ENCODE measurements at places on chromosomes 11 and 22.

GRCh38 chr22:39123751-39124581 is 26.9 kb downstream of the APOBEC3H start:
- DNase-seq, result no peak

GRCh38 chr11:16925561-16926065 is 88.6 kb downstream of the PLEKHA7 start:
- peak; percentile 51 for DNase-seq

GRCh38 chr22:32660292-32660691 is 141.2 kb upstream of the TIMP3 start:
- DNase-seq, result peak; percentile 72

GRCh38 chr11:2508793-2509192 is 64.0 kb downstream of the KCNQ1 start:
- no peak for DNase-seq

DNA sequence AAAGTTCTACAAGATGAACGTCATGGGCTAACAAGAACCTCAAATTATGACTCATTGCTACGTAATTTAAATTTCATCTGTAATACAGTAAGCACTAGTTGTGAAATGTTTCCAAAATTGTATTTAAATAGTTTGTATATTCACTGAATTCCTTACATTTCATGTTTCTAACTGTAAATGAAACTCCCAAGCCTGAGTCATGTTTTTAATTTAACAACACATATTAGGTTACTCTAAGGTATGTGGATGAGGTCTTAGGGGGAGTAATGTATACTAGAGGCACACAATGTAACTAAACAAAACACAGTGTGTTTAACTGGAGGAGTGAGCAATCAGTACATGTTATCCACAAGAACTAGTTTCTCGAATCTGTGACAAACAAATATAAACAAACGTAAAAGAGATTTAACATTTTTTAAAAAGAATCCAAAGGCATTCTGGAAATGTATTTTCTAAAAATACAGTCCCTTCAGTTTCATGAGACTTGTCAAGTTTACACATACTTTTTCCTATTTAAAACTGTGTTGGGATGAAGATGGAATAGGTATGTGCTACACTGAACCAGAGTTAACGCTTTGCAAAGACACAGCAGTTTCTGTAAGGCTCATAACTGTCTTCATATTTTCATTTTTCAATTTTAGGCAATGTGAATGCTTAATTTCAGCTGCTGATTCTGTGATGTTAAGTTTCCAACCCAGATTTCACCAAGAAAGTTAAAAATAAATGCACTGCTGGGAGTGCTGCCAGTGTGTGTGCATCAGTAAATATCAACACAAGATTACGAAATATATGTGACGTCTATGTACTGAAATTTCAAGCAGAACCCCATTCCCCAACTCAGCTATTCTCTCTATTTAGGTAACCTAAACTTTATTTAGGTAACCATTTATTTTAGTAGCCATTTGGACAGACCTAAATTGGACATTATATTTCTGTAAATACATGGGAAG is 52.6 kb downstream of the PITPNB start:
- DNase-seq, result peak; percentile 64

- peak; percentile 60 for DNase-seq
Observed at GRCh38 chr22:19121631-19122142, 525 bp downstream of the DGCR2 start.

- DNase-seq, result no peak
Observed at GRCh38 chr11:45994371-45995341, 72.2 kb downstream of the LARGE2 start.

DNA sequence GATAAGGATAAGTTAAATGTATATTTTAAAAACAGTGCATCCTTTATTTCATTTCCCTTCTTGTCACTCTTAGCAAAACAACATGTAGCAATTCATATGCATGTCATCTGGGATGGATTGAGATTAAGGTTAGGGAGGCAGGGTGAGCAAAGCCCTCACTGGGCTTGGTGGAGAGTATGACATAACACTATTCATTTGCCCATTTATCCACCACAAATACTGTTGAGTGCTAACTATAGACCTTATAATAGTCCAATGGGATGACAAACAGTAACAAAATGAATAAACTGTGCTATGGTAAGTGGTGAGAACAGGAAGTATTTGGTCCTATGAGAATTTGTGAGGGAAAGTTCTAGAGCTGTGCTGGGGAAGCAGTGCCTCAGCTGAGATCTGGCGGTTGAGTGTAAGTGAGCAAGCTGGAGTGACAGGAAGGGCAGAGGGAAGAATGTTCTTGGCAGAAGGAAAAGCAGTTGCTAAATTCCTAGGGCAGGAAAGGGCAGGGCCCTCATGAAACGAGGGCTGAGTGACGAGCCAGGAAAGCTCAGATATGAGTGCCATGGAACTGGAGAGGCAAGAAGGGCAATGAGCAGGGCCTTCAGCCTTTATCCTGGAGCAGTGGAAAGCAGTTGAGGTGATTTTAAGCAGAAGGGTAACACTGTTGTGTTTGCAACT is 6.7 kb downstream of the HSD17B12 start:
- DNase-seq, result peak; percentile 65

- DNase-seq, result peak; percentile 58
Observed at GRCh38 chr11:1486054-1486825, at the start of gene MOB2. MOB2 (minus strand) TSS chr11:1486779; CDS start chr11:1486556, 223 bp downstream.

- peak; percentile 29 for DNase-seq
Observed at GRCh38 chr22:39959640-39960447, at the start of gene TMA7B. TMA7B (plus strand) TSS chr22:39960397; CDS start chr22:39964375, 3,978 bp downstream.

- no peak for DNase-seq
Observed at GRCh38 chr11:76689313-76690260, 19.0 kb upstream of the LRRC32 start.

GRCh38 chr11:83403691-83404389 is 117.7 kb upstream of the CCDC90B start:
- DNase-seq, result no peak

DNA sequence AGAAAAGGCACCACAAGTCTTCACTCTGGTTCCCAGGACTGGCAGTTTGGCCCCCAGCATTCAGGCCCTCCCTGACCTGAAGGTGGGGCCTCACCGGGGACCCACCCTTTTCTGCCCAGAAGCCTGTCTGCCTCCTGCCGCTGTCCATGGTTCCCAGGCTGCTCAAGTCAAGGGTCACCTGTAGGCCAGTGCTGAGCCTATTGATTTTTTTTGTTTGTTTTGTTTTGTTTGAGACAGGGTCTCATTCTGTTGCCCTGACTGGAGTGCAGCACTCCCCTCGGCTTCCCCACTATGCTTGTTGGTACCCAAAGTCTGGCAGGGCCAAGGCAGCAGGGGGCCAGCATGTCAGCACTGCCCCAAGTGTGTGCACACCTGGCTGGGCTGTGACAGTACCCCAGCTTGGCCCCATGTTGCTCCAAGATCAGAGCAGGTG is 11.0 kb upstream of the MED17 start:
- DNase-seq, result no peak

GRCh38 chr11:120694726-120695125 is 183.2 kb downstream of the GRIK4 start:
- no peak for DNase-seq

DNA sequence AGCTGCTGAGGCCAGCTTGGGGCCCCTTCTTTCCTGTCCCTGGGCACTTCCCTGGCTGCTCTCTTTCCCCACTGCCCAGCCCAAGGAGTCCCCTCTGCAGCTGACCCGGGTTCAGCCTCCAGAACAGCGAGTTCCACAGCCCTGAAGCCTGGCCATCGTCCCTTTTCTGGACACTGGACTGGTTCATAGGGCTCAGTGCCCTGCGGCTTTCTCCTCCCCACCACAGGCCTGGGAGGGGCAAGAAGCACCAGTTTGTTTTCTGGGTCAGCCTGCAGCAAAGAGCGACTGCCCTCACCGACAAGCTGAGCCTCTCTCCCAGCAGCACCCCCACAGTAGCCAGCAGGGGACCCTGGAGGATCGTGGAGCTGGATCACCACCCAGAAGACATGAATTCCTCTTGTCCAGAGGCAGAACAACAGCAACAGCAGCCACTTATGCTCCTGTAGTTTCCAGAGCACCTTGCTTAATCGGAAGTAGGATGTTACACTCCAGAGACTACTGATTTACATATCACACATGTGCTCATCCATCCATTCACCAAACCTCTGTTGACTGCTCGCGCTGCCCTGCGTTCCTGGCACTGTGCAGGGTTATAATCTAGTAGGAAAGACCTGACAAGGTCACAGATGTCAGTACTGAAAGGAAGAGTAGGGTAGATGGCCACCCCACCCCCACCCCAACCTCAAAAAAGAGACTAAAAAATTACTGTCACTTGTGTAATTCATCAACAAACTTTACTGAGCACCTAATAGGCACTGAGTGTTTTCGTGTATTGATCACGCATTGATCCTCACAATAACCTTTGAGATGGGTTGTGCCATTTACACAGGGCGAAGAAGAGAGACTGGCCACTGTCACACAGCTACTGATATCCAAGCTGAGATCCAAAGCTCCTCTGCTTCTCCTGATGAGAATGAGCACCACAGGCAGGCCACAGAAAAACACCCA is 13.0 kb upstream of the CXCR5 start:
- DNase-seq, result peak; percentile 69

GRCh38 chr11:76596652-76597051 is 73.9 kb downstream of the LRRC32 start:
- DNase-seq, result no peak

DNA sequence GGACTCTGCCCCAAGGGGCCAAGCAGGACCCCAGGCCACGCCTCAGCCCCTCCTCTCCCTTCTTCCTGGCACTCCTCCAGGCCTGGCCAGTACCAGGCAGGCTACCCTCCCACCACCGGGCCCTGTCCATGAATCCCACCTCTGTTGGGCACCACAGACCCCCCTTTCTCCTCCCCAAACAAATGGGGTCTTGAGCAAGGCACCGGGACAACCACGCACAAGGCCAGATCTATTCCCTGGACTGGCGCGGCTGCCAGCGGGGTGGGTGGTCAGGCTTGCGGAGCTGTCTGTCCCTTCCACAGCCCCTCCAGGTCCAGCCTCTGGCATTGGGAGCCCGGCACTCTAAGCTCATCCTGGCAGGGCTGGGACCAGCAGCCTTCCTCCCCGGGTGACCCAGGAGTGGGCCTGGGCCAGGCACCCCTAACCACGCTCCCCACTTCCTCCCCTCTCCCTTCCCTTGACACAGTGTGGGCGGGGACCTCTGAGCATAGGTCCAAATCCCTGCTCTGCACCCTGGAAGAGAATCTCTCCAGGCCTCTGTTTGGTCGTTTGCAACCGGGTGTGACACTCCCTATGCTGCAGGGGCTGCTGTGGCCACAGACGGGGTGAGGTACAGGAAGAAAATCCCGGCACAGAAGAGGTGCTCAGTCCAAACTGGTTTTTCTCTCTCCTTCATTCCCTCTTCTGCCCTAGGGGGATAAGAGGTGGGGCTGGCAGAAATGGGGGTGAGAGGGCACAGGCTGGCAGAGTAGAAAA is 14.6 kb downstream of the ELFN2 start:
- no peak for DNase-seq

DNA sequence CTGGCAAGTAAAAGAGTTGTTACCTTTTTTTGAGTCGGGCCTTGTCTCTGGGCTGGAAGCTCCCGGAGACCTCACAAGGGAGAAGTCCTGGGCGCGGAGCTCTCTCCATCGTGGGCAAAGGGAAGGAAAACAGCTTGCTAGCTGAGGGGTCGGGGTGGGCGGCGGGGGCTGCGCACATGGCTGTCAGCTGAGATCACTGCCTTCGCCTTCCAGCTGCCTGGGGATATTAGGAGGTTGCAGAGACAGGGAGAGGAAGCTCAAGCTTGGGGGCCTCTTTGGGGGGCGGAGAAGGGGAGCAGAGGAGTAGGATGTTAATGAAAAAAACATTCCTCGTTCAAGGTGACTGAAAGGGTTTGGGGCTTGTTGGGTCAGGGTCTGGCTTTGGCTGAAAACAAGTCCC is 49.2 kb upstream of the ALX4 start:
- DNase-seq, result no peak

DNA sequence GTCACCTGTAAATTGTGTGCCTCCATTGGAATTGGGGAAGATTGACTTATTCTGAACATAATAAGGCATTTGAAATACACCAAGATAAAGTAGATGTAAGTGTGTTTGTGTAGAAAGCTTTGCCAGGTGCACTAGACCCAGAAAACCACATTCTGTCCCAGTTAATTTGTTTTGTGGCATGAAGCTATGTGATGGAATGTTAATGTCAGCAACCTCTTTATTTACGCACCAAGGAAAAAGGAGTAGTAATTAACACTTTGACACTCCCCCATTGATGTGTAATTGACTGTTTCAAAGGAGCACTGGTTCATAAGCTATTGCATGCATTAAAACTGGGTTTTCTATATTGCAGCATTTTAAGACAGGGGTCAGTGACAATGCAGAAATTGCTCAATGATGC is 14.3 kb downstream of the EIF3M start:
- DNase-seq, result no peak

DNA sequence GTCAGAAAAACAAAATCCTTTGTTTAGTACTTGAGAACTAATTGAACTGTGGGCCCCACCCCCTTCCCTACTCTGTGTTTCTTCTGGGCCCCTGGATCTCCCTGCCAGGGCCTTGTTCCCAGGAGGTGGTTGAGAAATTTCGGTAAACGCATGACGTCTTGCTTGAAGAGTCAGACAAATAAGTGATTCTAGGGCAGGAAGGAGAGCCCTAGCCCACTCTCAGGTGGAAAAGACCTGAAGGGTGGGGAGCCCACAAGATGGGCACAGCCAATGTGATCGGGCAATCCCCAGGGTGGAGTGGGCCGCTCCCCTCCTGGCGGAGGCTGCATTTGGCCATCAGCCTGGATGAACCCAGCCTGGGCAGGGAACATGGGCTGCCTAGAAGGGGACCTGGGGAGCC is 16.8 kb upstream of the P2RY2 start:
- DNase-seq, result peak; percentile 28

GRCh38 chr11:132127900-132128288 is 757.5 kb downstream of the NTM start:
- DNase-seq, result no peak

DNA sequence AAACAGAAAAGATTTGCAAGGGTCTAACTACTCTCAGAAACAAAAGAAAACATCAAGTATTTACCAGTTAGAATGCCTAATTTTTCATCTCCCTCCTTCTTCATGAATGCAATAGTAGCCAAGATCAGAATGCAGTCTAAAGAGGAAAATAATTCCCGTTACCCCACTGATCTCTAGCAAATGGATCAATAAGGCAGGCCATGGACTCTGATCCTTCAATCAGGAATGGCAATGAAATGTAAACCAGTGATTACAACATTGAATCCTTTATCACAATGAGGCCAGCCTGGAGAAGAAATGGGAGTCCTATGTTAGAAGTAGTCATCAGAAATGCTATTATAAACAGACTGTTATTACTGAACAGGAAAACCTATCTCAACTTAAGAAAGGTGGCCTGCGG is 106.6 kb downstream of the APOL5 start:
- DNase-seq, result no peak

DNA sequence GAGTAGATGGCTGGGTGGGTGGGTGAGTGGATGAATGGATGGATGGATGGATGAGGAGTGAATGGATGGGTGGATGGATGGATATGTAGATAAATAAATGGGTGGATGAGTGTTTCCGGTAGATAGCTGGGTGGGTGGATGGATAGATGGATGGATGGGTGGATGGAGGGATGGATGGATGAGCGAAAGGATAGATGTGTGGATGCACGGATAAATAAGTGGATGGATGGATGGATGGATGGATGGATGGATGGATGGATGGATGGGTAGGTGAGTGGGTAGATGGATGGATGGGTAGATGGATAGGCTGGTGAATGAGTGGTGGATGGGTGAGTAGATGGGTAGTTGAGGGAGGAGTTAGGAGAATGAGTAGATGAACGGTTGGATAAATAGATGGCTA is 349.3 kb downstream of the MN1 start:
- no peak for DNase-seq

- no peak for DNase-seq
Observed at GRCh38 chr11:69215784-69216415, 60.2 kb downstream of the SMIM38 start.

GRCh38 chr11:29318134-29318845 is 698.5 kb downstream of the KCNA4 start:
- DNase-seq, result no peak
